ENCODE measurements at places on chromosomes 4 and X.

GRCh38 chr4:99828477-99828876 is 11.8 kb downstream of the DAPP1 start:
- DNase-seq, result no peak

- no peak for DNase-seq
Measured at GRCh38 chr4:101475246-101475645, 127.9 kb upstream of the PPP3CA start.

DNA sequence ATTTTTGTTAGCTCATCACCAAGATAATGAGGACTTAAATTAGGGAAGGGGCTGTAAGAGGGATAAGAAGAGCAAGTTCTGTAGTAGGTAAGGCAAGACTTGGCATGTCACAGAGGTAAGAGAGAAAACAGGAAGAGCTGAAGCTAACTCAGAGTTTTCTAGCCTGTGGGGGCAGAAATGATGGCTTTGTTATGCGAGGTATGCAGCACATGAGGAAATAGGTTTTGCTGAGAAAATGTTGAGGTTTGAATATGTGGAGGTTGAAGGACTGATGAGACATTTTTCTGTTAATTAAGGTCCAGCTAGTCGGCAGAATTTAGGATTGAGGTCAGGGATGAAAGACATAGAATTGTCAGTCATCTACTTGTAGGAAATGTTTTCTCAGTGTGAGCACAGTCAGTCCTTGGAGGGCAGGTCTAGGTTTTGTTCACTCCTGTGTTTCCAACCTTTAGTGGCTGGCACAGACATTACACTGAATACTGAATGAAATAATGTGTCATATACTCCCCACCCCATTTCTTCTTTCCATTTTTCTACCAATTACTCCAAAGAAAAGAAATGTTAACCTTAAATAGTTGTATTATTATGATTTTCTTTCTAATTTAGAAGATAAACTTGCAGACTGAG is 154.0 kb upstream of the AADAT start:
- DNase-seq, result no peak

DNA sequence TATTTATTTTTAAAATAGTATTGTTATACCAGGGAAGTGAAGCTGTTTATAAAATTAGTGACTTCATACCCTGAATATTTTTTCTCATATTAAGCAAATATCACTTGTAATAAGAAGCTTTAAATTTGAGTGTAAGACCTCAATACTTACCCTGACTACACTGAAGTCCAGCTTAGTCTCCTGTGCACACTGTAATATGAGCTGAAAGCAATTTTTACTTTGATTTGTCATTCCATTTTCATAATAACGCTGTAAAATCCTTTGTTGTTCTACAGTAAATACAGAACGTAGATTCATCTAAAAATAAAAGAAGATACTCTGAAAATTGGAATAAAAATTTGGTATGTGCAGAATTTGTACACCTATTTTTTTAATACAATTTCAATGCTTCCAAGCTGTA is 27.2 kb downstream of the HDX start:
- DNase-seq, result no peak

DNA sequence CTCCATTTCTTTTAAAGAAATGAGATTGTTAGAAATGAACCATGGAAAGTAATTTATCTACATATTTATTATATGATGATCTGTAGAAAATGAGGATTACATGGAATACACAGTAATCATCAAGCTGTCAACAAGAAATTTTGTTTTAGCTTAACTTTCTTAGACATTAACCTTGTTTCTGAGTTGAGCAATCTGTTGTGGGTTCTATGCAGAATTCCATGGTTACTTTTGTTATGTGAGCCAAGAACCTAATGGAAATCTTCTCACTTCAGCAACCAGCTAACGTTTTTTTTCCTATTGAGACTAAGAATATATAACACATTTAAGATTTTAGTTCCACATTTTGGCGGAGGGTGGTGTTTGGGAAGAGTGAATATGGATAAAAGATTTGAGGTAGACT is 136.1 kb upstream of the SLC4A4 start:
- DNase-seq, result no peak

DNA sequence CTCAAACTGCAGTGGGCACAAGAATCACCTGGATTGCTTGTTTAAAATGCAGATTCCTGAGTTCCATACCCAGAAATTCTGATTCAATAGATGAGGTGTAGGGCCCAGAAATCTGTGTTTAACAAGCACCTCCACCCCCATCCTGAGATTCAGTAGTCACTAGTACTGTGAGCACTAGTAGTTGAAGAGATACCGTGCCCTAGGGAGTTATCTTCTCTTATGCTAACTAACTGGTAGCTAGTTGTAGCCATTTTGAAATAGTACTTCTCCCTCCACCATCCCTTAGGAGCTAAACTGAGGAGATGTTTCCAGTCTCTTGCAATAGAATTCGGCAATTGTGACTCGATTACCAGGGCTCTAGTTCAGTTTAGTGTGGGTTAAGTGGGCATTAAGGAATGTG is 18.4 kb downstream of the KLHL34 start:
- DNase-seq, result no peak

Measured in amygdala (tissue), 56 donors.